ENCODE measurements at places on chromosomes 1 and 21.

DNA sequence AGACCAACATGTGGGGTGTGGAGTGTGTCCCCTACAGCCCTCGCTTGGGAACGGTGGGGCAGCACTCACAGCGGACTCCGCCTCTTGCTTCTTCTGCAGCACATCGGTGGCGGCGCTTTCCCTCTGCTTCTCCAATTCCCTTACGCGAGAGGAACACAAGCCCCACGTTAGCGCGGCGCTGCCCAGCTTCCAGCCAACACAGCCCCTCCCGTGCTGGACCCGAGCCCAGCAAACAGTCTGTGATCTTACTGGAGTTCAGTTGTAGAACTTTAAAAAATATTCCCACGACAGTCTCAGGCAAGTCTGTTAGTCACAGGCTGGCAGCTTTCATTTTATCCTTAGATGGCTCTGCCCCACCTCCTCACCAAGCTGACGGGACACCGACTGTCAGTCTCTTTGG is 13.6 kb downstream of the THAP3 start:
- no peak for DNase-seq

GRCh38 chr1:231686384-231686783 is 59.8 kb downstream of the DISC1 start:
- DNase-seq = no peak

DNA sequence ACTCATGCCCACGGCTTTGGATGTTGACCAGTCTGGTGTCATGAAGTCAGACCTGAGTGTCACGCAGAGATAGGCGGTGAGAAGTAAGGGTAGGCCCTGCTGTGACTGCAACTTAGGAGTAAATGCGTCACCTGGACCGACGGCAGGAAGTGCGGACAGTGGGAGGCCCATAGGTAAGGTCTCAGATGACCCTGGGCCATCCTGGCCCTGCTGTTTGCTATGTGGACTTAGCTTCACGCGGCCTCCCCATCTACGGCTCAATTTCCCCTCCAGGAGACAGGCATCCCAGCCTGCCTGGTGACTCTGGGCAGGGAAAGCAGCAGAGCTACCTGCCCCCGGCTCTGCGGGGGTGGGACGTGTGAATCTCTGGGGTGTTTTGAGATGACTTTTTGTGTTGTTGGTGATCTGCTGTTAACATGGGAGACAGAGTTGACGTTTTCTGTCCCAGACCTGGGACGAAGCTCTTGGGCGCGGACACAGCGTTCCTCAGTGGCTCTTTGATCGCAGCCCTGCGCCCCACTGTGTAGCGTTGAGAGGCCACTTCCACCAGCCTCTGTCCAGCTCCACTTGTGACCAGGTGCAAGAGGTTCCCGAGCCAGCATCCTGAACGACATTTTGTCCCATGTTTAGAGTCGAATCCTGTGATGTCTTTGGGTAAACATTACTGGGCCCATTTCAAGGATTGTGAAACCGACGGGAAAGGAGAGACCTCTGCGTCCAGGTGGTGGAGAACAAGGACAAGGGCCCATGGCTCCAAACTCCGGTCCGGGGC is 39.9 kb downstream of the CRYAA start:
- DNase-seq = no peak

GRCh38 chr21:42164818-42165217 is 54.1 kb upstream of the ABCG1 start:
- DNase-seq = no peak

DNA sequence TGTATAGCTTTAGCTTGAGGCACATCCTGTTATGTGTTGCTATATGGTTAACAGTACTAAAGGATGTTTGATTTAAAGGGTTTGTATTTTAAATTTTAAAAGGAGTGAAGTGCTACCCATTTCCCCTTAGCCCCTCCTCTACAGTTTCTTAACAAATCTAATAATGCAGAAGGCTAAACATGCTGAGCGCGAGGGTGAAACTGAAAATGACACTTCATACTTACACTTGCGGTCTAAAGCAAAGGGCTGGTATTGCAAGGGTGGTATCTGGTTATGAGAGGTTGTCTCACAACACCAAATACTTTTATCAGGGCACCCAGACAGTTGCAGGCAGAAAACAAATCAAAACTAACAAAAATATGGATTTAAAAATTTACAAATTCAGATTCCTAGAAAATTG is 172.3 kb downstream of the SIPA1L2 start:
- DNase-seq = no peak

GRCh38 chr1:165174491-165174890 is 182.0 kb downstream of the LMX1A start:
- no peak for DNase-seq

DNA sequence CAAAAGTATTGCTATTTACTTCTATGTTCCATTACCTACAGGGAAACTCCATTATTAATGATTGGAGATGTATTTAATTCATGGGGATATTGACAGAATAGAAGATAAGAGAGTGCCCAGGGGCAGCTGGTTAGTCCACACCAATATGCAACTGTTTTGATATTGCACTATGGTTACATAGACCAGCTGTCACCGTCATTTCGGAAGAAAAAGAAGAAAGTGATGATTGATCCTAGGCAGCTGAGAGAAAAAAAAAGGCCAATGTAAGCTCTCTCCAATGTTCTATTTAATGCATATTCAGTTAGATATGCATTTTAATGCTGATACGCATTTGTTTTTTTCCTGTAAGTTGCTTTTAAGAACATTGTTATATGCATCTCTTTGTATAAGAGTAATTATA is 1367.2 kb downstream of the KCNT2 start:
- no peak for DNase-seq

DNA sequence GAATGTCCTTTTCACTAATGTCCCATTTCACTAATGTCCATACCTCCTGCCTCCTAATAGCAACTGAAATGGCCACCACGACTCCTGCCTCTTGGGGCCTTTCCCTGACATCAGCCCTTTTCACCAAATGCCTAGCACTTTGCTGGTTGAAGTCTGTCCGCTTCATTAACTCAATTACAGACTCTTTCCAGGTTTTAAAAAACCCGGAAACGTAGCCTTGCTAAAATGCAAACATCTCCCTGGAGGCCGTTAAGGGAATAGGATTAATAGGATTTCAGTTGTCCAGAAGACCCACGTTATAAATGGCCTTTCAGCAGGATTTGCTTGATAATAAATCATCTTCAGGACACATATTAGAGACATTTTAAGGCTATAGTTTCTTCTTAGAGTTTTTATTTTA is 25.7 kb upstream of the ERO1B start:
- no peak for DNase-seq

- DNase-seq = no peak
These were observed 35.5 kb downstream of the COA6 start for GRCh38 chr1:234408757-234409156.

DNA sequence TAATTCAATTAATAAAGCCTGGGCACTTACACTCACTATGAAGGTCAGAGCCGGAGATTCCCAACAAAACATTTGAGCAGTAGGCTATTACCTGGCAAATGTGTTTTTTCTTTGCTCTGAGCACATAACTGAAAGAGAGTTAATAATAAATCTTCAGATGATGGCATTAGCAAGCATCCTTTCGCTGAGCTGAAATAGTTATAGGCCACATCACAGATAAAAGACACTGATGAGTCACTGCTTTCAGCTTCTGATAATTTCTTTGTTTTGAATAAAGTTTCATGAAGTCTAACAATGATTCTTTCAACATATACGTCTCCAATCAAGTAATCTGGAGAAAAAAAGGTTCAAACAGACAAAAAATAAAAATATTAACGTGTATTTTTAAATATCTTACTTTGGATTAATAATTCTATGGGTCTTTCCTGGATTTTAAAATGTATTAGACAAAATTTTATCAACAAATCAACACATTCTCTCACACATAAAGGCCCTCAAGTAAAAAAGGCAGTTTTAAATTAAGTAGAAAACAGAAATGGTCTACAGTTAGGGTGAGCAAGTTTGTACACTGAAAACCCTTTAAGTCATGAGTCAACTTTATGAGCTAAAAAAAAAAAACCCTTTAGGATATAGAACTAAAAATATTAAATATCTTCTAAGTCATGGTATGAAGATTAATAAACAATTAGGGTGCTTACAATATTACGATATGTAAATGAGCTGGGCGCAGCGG is 33.1 kb downstream of the LTN1 start:
- no peak for DNase-seq

DNA sequence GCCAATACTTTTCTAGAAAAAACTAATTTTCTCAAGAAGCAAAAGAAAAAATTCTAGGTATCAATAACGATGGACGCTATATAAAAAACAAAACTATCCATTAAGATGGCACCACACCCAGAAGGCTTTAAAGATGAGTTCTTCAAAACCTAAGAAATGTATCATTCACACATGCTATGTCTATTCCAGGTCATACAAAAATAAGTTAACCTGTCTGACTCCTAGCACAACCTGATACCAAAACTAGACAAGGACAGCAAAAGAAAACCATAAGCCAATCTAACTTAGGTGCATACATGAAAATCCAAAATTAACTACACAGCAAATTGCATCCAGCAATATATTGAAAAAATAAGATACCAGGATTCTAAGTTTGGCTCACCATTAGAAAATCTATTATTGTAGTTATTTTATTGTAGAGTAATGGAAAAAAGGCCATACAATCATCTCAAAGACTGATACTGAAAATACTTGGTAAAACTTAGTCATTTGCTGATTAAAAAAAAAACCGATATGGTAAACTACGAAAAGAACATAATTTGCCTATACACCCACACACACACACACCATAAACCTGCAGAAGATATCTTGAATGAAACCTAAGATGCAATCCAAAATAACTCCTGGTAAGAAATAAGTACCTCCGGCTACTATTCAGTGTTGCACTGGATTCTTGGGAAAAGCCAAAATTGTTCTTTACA is 55.0 kb downstream of the TRAF5 start:
- DNase-seq = no peak

DNA sequence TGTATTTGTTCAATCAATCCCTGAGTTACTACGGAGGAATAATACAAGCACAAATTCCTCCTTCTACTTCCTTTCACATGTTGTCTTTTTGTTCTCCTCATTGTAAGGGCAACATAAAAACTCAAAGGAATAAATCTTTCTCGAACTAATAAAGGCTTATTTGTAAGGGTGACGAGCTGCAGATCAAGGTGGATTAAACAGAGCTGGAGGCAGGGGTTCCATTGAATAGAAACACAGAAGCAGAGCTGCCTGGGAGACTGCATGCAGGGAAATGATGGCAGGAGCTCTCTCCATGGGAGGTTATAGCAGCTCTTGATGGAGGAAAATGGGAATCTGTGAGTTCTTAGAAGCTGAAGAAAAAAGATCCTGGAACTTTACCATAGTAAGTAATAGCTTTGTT is 160.2 kb downstream of the CYYR1 start:
- no peak for DNase-seq

- DNase-seq = no peak
These were observed 234.3 kb upstream of the ADAMTS5 start for GRCh38 chr21:27201197-27201596.

- DNase-seq = no peak
These were observed 93.4 kb upstream of the BACE2 start for GRCh38 chr21:41074396-41075184.

- no peak for DNase-seq
These were observed 705.0 kb downstream of the KCNT2 start for GRCh38 chr1:195903203-195903602.

DNA sequence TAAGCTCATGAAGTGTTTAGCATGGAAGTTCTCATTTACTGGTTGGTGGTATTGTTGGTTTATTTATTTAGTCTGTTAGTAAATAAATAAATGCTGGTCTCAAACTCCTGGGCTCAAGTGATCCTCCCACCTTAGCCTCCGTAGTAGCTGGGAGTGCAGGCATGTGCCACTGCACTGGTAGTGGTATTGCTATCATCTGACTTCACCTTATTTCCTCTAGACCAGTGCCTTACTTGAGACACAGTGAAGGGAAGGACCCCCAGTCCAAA is 1.4 kb upstream of the SLC2A1 start:
- no peak for DNase-seq

DNA sequence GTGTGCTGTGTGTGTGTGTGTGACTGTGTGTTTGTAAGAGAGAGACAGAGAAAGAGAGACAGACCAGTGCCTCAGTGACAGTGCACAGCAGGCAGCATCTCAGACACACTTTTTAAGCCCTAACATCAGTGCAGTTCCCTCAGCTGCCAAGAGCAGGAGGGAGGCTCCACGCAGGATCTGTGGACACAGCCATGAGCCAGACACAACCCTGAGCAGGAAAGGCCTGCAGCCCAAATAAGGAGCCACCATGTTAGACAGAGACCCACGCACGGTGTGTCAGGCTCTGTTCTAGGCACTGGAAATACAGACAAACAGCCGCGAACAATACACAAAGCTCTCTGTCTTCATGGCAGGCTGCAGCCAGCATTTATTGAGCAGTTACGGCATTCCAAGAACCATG is 445.5 kb downstream of the MATN1 start:
- DNase-seq = peak; percentile 2

GRCh38 chr1:22526098-22526497 is 37.2 kb upstream of the EPHA8 start:
- no peak for DNase-seq

- no peak for DNase-seq
These were observed 14.1 kb upstream of the RAB42 start for GRCh38 chr1:28577738-28578536.

DNA sequence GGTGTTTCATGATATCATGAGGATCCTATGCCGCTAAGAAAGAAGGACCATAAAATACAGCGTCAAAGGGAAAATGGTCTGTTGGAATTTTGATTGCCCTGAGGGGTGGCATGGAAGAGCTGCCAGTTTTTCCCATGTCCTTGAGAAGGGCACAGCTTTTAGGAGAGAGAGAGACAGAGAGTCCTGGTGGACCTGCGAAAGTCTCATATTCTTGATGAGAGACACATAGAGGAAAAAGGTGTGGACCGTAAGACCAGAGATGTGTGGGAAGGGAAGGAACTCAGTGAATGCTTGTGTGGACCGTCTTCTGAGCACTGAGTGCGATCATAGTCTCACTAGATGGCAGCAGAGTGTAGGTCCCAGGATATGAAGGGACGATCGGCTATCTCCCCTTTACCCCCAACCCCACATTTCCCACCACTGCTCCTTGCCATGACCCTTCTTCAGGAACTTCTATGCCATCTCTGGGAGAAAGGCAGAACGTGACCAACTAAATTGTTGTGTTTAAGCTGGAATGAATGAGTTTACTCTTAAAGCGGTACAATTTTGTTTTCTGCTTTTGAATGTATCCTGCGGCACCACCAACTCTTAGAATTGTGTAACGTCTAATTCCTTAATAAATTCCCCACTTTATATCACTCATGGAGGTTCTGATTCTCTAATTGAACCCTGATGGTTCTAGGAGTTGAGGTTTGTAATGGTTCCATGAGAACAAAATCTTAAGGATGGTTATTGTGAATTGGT is 117.7 kb downstream of the CTH start:
- no peak for DNase-seq

DNA sequence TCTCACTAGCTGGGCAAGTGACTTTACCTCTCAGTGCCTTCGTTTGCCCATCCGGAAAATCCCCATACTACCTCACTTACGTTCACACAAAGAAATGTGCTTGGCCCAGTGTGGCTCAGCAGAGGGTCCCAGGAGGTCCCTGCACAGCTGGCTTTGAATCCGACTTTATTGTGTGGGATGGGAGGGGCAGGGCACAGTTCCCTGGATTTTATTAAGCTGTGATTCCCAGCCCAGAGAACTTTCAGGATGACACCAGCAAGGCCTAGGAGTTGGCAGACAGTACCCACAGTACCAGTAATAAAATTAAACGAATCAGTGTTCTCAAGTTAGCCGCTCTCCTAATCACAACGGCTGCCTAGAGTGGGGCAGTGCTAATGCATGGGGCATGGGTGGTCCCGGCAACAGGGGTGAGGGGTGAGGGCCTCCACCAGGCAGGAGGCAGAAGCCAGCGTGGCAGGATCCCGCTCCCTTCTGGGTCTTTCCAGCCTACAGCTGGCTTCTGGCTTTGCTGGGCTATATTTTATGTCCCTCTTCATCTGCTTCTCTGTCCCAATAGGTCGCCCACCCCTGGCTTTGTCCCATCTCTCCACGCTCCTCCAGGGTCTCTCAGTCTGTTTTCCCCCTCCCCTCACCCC is 74.9 kb downstream of the VWA5B1 start:
- DNase-seq = no peak
